ENCODE measurements at places on chromosomes 1 and 21. TPM values are rescaled to one million over a fixed set of nuclear protein-coding genes. Genes with fewer than 3 reads are reported as not detected.

GRCh38 chr21:21971384-21971783, 973.2 kb downstream of the NCAM2 start:
- no peaks in the 10 kb centered on the region for H3K27me3 ChIP-seq
- H3K4me3 ChIP-seq, result no peak overlapping the region
- no peak for DNase-seq

DNA sequence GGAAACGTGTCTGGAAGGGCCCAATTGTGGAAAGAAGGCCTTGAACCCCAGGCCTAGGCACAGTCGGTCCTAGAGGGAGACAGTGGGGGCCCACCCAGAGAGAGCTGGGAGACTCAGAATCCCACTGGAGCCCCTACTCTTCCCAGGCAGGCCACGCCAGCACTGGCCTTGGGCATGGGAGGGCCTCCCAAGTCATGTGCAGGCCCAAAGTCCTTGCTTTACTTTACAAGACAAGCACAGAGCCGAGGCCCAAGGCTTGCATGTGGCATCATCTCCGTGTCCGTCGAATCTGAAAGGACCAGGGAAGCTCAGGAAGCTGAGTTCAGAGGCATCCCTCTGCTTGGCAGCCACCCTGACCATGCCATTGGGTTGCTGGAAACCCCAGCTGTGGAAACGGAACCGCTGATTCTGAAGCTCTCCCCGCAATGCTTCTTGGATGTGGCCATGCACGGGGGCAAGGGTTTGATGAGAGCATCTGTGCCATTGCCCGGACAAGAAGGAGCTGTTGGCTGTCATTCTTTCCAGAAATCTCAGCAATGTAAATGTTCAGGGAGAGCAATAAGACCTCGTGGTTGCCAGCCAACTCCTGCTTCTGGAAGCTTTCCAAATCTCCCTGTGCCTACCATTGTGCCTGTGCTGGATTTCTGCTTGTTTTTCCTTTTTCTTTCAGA, 32.8 kb downstream of the ABCG1 start:
- H3K4me1 ChIP-seq, result no peaks in the 10 kb centered on the region
- no peak for DNase-seq
- H3K27ac ChIP-seq, result no peak overlapping the region
- H3K4me3 ChIP-seq, result no peak overlapping the region
- no peaks in the 10 kb centered on the region for H3K27me3 ChIP-seq

DNA sequence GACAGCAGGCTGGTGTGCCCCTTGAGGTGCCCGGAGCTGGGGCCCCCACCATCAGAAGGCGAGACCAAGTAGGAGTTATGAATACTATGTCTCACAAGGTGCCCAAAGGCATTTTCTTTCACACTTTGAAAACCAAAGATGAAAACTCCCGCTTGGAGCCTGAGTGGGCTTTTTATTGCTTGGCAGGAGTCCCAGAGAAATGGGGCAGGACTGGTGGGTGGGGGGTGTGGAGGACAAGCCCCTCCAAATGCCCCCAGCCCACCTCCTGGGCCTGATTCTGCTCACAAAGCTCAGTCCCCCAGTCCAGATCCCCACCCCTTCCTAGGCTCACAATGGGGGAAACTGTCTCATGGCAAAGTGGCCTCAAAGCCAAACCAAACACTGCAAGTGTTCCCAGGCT, 227.9 kb downstream of the TRABD2B start:
- no peaks in the 10 kb centered on the region for H3K36me3 ChIP-seq
- no peak for DNase-seq
- H3K27ac ChIP-seq, result no peak overlapping the region
- no peaks in the 10 kb centered on the region for H3K27me3 ChIP-seq
- no peaks in the 10 kb centered on the region for H3K4me1 ChIP-seq

DNA sequence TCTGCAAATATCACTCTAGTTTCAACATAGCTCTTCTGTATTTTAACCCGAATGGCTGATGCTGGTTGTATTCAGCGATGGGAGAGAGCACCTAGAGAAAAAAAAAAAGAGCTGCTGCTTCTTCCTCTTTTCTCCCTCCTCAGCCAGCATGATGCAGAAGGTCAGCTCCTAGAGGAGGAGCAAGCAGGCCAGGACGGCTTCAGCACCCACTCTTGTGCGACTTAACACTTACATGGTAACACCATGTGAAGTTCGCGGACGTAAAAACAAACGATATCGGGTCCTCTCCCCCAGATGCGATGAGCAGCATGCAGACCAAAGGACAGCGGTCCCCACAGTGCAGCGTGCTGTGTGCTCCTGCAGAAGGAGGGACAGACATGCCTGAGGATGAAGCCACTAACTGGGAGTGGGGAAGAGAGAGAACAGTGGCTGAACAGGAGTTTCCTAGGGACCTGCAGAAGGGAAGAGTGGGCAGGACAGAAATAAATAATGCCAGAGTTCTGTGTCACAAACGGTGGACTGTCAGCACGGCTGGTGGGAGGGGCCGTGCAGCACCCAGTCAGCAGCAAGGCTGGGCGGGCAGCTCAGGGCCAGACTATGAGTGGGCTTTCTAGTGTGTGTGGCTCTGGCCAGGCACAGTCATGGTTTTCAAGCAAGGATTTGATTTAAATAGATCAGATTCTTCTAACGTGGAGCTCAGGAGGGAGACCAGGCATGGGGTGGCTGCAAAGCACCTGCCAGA, 11.4 kb upstream of the B3GALT5 start:
- H3K36me3 ChIP-seq, result no peaks in the 10 kb centered on the region
- no peaks in the 10 kb centered on the region for H3K4me1 ChIP-seq
- H3K4me3 ChIP-seq, result no peak overlapping the region
- H3K27me3 ChIP-seq, result no peaks in the 10 kb centered on the region
- H3K27ac ChIP-seq, result no peak overlapping the region
- no peak for DNase-seq

GRCh38 chr1:113073479-113073950, 517 bp downstream of the LRIG2 start:
- no peaks in the 10 kb centered on the region for H3K27me3 ChIP-seq
- no peak overlapping the region for H3K27ac ChIP-seq
- peak overlapping the region; percentile 82 for H3K4me3 ChIP-seq
- H3K4me1 ChIP-seq, result no peaks in the 10 kb centered on the region
- H3K36me3 ChIP-seq, result no peaks in the 10 kb centered on the region
- DNase-seq, result peak; percentile 84

DNA sequence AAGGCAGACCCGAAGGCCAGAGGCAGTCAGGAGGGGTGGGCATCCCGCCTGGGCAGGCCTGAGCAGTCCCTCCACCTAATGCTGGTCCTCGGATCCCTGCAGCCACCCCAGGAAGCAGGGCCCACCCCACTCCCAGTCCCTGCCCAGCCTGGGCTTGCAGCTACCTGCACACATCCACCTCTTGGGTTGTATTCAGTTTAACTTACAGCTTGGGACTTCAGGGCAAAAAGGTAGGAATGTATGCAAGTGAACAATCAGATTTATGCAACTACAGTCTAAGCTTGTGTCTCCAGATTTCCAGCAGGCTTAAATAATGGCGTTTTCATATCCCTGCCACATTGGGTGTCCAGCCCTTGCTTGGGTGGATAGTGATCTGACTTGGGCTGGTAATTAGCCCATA, 17.4 kb downstream of the LDLRAP1 start:
- H3K27ac ChIP-seq, result no peak overlapping the region
- H3K36me3 ChIP-seq, result peaks cover 2% of the 10 kb centered on the region
- no peaks in the 10 kb centered on the region for H3K27me3 ChIP-seq
- no peak overlapping the region for H3K4me3 ChIP-seq
- H3K4me1 ChIP-seq, result no peaks in the 10 kb centered on the region

DNA sequence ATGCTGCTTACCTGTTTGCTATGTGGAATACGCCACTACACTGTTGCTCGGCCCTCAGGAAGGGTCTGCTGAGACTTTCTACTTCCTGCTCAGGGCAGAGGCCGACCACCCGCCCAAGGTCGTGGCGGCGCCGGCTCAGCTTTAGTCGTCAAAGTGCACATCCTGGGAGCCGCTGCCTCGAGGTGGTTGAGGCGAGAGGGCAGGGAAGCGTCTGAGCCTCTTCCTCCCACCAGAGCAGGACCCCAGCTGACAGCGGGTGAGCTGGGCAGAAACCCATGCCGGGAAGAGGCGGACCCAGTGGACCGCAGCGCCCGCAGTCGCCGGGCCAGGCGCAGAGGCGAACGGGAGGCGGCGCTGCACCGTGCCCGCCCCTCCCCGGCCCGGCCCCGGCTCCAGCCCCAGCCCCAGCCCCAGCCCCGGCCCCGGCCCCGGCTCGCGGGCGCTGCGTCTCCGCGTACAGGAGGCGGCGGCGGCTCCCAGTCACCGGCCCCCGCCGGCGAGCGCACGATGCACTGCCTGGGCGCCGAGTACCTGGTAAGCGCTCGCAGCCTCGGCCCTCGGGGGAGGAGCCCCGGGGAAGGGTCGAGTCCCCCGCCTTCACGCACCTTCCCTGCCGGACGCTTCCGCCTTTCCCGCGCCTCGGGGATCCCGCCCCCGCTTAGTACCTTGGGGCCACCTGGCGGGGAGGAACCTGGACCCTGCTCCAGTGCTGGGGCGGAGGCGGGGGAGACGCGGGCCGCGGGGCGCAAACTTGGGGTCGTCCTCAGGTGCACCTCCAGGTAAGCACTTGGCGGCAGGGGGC, at the start of gene SLC44A3:
Gene SLC44A3 (plus strand): TSS at position 413 of the 802 bp plus-strand sequence. CDS start 95 bp downstream, at position 508.
- no peaks in the 10 kb centered on the region for H3K4me1 ChIP-seq
- H3K4me3 ChIP-seq, result peak within 1 kb of the TSS; percentile 48
- H3K27me3 ChIP-seq, result no peaks in the 10 kb centered on the region
- H3K27ac ChIP-seq, result no peak within 1 kb of the TSS
- no peaks in the 10 kb centered on the region for H3K36me3 ChIP-seq

DNA sequence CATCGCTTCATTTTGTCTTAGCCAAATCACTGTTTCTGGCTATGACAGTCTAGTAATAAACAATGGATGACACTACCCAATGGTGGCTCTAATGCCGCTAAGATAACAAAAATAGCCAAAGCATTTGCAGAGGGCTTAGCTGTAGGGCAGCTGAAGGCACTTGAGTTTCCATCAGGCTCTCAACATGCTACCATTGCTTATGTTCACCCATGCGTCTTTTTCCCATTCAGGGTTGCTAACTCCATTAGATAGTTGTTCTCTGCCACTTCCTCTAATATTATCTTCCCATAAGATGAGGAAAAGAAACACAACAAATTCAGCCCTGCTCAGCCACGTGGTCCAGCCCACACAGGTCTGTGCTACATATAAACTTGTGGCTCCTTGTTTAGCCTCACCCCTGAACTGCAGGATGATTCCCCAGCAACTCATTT, 159.6 kb downstream of the TOMM20 start:
- no peaks in the 10 kb centered on the region for H3K27me3 ChIP-seq
- H3K36me3 ChIP-seq, result no peaks in the 10 kb centered on the region
- DNase-seq, result no peak
- peak overlapping the region; percentile 30 for H3K27ac ChIP-seq
- H3K4me1 ChIP-seq, result peaks cover 7% of the 10 kb centered on the region

DNA sequence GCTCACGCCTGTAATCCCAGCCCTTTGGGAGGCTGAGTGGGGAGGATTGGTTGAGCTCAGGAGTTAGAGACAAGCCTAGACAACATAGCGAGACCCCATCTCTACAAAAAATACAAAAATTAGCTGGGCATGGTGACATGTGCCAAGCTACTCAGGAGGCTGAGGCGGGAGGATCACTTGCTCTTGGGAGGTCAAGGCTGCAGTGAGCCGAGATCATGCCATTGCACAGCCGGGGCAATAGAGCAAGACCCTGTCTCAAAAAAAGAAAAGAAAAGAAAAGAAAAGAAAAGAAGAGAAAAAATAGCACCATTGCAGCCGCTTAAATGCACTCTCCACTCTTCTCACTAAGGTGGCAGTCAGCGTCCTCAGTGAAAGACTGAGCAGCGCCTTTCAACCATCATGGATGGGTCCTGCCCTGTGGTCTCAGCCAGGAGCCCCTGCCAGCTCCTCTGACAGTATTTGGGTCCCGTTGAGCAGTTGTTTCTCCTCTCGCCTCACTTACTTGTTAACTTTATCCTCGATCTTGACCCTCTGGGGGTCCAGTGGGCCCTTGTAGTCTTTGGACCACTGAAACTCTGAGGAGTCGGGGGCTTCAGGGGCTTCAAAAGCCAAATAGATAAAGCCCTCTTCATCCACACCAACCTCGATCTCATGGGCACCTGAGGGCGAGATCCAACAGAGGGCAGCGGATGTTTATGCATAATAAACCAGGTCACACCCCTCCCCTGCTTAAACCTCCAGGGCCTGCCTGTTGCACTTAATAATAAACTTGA, 36.9 kb downstream of the MYOM3 start:
- no peaks in the 10 kb centered on the region for H3K27me3 ChIP-seq
- no peaks in the 10 kb centered on the region for H3K4me1 ChIP-seq
- no peak overlapping the region for H3K4me3 ChIP-seq
- no peak for DNase-seq
- H3K27ac ChIP-seq, result no peak overlapping the region

- DNase-seq, result no peak
- H3K4me3 ChIP-seq, result no peak overlapping the region
- peaks cover 2% of the 10 kb centered on the region for H3K36me3 ChIP-seq
- H3K27me3 ChIP-seq, result no peaks in the 10 kb centered on the region
- H3K4me1 ChIP-seq, result peaks cover 3% of the 10 kb centered on the region
Measured at GRCh38 chr21:46222436-46223116, 6.0 kb downstream of the LSS start.

- no peak for DNase-seq
- peaks cover 2% of the 10 kb centered on the region for H3K27me3 ChIP-seq
- no peak overlapping the region for H3K4me3 ChIP-seq
Measured at GRCh38 chr1:26375081-26375480, 2.5 kb upstream of the ZNF683 start.

Gene AJAP1
- 0.16 TPM for total RNA-seq

Gene CRP
- 0.32 TPM for total RNA-seq

Gene TMPRSS15
- not detected for total RNA-seq

Gene TAS1R1
- total RNA-seq, result not detected

Gene ITLN2
- not detected for total RNA-seq

Gene DMRTA2
- not detected for total RNA-seq

Gene MRPL37
- 36.2 TPM for total RNA-seq

Data from aorta (tissue), 5 donors.